ENCODE measurements at places on chromosomes 2 and 18.

- DNase-seq = no peak
These were observed 32.5 kb upstream of the CD28 start for GRCh38 chr2:203673933-203674332.

DNA sequence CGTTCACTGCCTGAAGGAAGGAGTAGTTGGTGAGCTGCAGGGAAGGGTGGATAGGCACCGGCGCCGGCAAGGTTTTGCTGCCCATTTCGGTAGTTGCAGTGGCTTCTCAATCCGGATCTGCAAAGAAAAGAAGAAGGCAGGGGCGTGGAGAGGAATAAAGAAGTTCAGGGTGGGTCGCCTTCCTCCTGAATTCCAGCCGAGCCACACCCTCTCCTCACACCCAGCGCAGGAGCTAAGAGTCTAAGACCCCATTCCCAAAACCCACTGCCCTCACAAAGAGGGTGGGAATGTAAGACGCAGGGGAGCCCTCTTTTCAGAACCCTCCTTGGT lies 4.7 kb downstream of the OSR1 start:
- no peak for DNase-seq

DNA sequence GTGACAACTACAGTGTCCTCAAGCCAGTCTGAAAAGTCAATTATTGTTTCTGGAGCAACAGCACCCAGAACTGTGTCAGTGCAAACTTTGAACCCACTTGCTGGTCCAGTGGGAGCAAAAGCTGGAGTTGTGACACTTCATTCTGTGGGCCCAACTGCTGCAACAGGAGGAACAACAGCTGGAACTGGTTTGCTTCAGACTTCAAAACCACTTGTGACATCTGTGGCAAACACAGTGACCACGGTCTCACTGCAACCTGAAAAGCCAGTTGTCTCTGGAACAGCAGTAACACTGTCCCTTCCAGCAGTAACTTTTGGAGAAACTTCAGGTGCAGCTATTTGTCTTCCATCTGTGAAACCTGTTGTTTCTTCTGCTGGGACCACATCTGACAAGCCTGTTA lies 59.8 kb downstream of the TAF4B start:
- no peak for DNase-seq

- DNase-seq = no peak
These were observed 61.9 kb upstream of the RBMS1 start for GRCh38 chr2:160555420-160556071.

- no peak for DNase-seq
These were observed 34.9 kb downstream of the MYCN start for GRCh38 chr2:15975261-15975600.

- DNase-seq = no peak
These were observed 54.9 kb upstream of the HS6ST1 start for GRCh38 chr2:128373451-128374000.

GRCh38 chr2:240482141-240482540 lies 46.7 kb downstream of the GPC1 start:
- DNase-seq = no peak

- no peak for DNase-seq
These were observed 12.5 kb downstream of the PRKAG3 start for GRCh38 chr2:218819093-218819492.

DNA sequence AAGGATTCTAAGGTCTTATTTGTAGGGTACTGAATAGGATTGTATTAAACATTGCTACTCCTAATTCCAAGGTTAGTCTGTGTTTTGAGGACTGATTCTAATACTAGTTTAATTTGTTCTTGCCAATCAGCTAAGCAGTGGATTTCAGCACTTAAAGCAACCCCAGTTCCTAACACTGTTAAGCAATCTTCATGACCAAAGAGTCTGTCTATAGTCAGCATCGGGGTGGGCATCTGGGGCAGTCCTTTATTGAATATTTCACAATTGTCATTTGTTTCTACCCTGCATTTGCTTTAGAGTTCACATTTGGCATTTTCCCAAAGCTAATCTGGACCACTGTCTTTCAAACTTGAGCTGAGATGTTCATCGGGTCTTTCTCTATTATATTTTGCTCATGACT lies 248.0 kb upstream of the TANK start:
- no peak for DNase-seq

DNA sequence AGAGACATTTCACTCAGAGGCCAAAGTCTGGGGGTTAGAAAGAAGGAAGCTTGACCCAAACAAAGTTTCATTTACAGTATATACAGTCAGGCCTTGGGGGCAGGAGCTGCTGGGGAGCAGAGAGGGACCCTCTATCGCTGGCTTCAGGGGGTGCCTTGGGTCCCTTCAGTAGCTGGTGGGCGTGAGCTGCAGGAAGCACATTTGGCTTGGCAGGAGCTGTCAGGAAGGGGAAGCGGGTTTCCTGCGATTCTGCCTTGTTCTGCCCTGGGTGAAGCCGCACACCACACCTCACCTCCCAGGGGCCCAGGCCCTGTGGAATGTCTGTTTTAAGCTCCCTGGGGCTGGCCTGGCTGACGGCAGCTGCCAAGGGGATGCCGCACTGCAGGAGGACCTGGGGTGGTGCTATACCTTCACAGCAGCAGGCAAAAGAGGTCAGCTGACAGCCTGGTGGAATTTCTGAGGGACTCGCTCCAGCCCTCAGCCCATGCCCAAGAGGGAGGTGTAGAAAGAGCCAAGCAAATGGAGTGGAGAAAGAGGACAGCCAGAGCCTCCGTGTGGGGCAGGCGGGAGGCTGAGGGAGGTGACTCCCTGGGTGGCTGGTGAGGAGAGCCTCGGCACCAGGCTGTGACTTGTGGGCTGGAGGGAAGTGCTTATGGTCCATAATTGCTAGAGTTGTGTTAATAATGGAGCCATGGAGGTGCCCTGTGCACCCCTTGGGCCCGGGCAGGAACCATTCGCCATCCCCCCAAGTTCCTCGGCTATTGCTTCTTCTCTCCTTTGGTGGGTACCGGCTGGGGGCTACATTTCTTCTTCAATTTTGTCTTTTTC lies 43.9 kb downstream of the PSD4 start:
- DNase-seq = no peak

DNA sequence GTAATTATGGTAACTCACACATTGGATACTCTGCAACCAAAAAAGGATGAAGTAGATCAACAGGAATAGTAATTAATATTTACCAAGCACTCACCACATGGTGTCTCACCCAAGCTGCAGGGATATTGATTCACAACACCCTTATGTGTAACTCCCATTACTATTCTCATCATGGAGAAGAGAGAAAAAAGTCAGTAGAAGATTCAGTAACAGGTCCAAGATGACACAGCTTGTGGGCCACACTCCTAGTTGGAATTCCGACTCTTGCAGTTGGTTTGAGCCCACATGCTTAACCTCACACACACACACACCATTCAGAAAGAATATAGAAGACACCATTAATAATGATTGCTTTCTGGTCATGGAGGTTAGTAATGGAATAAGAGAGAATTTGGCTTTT lies 1.7 kb upstream of the MLPH start:
- no peak for DNase-seq

- DNase-seq = no peak
These were observed 1049.9 kb downstream of the TSN start for GRCh38 chr2:122805346-122805745.

GRCh38 chr2:239399921-239400595 lies 762 bp downstream of the HDAC4 start:
- peak; percentile 59 for DNase-seq

DNA sequence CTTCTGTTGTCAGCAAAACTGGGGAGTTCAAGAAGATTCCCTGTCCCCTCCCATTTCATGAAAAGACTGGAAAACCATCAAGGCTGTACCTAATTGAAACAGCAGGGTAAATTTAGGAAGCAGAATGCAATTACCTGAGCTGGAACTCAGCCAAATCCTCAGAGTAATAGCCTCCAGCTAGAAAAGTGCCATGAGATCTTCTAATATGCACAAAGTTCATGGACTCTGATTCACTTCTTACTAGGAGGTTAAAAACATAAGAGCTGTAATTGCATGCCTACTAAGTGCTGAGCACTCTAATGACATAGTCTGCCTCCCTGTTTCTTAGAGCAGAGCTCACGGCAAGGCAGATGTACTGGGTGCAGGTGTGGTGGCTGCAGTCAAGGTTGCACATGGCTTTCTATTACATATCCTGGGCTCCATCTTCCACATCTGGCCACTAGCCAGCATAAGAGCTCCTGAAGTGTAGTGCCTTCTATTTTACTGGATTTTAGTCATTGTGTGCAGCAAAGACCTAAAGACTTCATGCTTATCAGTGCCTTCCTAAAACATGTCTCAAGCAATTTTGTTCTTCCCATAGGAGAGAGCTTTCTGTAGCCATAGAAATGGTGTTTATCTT lies 341.7 kb downstream of the PTPRM start:
- DNase-seq = no peak

DNA sequence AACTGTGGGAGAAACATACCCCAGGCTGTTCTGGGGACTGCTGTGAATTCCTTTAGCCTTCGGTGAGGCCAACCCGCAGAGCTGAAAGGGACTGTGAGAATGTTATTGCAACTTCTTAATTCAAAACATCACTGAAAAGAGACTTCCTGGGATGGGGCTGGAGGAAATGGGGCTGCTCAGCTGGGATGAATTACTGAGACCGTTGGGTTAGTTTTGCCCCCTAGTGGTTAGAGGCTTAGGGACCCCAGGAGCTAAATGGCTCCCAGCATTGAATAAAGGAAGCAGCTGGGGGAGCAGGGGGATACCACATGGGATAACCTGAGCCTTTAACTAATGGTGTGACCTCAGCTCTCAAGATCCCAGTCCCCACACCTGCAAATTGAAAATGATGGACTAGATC lies 941.1 kb upstream of the FANCL start:
- DNase-seq = peak; percentile 30

DNA sequence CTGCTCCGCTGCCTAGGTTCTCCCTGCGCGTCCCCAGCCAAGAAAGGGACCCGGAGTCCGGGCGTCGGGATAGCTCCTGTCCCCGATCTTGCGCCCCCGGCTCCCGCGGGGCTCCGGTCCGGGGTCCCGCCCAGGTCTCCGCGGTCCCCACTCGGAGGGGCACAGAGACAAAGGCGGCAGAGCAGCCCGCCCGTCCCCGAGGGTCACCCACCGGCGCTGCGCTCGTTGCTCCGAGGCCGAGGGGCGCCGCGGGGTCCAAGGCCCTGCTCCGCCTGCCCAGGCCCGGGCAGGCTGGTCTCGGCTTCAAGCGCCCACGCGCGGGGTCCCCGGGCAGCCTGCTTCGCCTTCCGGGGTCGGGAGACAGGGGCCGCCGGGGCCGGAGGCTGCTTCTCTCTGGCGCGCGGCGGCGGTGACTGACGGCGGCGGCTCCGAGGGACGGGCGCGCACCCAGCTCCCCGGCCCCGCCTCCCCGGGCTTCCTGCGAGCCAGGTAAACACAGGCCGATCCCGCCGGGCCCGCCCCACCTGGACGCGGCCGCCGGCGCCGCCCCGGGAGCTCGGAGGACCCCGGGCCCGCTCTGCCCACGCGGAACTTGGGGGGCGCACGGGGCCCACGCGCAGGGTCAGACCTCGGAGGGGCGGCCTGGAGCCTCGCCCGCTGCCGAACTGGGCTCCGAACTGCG lies at the start of gene MBP:
MBP (minus strand) TSS at position 415 of the 682 bp plus-strand sequence. CDS start 27,522 bp downstream, outside the sequence.
- DNase-seq = peak; percentile 71

DNA sequence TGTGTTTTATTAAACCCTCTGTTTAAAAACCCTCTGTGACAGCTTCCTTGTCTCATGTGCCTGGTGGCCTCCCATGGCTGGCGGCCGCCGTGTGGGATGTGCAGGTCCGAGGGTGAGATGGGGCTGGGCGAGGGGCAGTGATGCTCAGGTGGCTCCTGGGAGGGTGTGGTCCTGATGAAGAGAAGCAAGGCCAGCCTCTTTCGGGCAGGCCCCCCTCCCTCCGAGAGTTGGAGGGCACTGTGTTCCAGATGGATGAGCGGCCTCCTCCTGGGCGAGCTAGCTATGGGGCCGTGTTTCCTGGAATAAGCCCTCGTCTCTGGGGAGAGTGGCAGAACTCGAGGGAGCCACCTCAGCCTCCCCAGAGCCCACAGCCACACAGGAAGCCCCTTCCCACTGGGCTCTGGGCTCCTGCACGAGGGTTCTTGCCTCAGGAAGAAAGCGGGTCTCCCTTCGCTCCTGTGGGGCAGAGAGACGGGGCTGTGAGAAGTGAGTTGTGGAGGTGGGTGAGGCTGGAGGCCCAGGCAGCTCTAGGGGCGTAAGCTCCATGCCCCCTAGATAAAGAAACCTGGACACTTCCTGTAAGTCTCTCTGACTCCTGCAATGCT lies 72.1 kb downstream of the ASB1 start:
- DNase-seq = no peak

- no peak for DNase-seq
These were observed 22.5 kb downstream of the TXNL1 start for GRCh38 chr18:56615738-56616520.

- DNase-seq = no peak
These were observed 42.7 kb downstream of the SH3RF3 start for GRCh38 chr2:109171444-109172334.

- no peak for DNase-seq
These were observed 155.2 kb downstream of the BCL2 start for GRCh38 chr18:63164396-63164795.

DNA sequence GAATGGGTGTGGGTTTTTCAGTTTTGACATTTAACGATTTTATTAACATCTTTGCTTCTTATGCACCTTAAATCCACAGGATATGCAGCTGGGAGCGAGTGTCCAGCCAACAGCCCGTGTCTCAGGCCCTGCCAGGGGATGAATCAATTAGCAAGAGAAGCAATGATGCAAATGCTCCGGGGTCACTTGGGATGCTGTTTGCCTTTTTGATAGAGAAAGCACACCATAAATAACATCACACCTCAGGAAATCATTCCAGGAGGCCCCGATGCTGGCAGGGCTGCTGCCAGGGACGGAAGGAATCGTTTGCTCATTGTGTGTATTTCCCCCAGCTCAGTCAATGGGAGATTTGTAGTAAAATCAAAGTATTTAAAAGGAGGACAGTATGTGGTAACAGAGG lies 394.0 kb upstream of the HNRNPA3 start:
- DNase-seq = no peak

GRCh38 chr2:110780461-110780860 lies 48.1 kb downstream of the ACOXL start:
- no peak for DNase-seq

DNA sequence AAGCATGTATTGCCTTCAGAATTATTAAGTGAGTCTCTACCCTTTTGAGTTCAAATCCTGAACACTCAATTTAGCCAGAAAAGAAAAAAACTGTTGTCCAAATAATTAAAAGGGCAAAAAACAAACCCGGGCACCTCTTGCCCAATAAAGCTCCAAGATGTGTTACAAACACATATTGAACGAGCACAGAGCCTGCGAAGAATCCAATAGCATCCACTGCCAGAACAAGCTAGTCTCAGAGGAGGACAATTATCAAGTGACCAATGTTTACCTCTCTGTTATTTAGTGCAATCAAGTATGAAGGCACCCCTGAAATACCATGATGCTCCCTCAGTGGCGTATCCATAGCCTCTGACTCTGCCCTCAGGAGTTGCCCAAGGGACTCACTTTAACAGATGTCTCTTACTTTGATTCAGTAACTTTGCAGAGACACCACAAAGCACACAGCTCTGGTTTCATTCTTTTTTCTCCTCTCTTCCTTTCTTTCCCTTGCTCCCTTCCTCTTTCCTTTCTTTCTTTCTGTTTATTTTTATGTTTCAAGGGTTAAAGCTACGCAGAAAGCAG lies 93.5 kb upstream of the SPATS2L start:
- DNase-seq = no peak
